ENCODE measurements at places on chromosomes 3 and 15.

DNA sequence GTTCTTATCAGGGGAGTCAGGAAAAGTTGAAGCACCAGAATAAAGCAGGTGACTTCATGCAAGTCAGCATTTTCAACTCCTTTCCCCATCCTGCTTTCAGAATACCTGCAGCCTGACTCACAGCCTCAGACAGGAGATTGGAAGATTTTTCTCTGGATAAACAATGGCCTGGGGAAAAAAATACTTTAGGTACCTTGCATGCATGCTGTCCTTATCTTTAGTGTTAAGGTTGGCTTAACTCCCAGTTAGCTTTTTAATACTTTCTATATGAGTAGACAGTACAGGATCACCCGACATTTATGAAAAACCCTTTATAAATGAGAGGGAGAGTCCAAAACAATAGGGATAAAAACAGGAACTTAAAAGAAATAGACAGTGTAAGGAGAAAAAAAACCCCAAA is 53.6 kb downstream of the PAK2 start:
- DNase-seq = peak; percentile 89

DNA sequence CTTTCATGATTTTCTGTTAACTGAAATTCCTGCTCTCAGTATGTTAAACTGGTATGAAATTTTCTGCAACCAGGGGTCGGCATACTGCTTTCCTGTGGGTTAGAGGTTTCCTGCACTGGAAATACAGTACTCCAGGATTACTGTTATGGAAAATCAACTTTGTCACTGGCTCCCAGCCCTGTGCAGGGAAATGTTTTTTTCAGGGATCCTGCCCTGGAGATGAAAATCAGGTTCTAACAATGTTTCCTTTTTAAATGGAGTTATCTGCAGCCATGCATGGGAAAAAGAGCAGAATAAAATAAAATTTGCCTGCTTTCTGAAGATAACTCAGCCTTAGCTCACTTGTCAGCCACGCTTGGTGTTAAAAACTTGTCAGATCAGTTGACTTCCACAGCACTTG is 220.4 kb downstream of the IL5RA start:
- no peak for DNase-seq

DNA sequence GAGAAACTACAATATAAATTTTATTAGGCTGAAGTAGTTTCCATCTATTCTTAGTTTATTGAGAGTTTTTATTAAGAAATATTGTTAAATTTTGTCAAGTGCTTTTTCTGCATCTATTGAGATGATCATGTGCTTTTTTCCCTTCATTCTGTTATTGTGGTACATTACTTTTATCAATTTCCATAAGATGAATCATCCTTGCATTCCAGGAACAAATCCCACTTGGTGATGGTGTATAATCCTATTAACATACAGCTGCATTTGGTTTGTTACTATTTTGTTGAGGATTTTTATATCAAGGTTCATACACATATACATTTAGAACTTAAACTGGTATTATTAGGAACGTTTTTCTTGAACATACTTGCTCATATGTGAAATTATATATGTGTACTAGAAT is 199.8 kb downstream of the TBC1D5 start:
- DNase-seq = no peak

DNA sequence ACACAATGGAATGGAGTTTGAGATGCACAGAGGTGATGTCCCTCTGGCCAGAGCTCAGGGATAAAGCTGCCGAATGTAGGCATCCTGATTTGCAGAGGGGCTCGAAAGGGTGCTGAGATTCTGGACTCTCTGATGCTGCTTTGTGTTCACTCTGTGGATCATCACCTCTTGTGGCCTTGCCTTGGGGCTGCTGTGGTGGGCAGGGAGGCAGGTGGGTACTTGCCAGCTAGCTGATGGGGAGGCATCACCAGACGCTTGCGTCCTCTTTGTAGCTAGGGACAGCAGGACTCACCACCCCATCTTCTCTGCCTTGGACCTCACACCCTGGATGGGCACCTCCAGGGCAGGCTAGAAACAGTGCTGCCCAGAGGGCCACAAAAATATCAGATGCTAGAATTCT is 14.6 kb upstream of the RASGRF1 start:
- DNase-seq = no peak

GRCh38 chr3:156431334-156432124 is 123.4 kb downstream of the SSR3 start:
- DNase-seq = no peak

DNA sequence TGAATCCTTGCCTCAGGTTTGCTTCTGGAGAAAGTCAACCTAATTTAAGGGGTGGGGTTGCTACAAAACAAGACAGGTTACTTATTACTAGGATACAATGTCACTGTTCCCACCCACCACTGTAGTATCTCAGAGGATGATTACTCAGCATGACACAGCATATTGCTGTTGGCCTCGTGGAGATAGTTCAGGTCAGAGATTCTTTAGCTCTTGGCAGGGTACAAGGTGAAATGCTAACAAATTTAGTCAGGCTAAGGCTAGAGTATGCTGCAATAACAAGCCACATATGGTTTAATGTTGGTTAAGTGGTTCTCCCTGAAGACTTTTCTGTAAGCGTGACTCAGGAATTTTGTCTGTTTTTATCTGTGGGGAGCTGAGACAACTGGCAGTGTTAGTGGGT is 161.8 kb downstream of the EDEM1 start:
- no peak for DNase-seq
